ENCODE measurements at places on chromosomes 3 and 15. TPM values are rescaled to one million over a fixed set of nuclear protein-coding genes. Genes with fewer than 3 reads are reported as not detected.

LINGO1 gene
- total RNA-seq: not detected

GOLGA8J gene
- not detected for total RNA-seq

DNA sequence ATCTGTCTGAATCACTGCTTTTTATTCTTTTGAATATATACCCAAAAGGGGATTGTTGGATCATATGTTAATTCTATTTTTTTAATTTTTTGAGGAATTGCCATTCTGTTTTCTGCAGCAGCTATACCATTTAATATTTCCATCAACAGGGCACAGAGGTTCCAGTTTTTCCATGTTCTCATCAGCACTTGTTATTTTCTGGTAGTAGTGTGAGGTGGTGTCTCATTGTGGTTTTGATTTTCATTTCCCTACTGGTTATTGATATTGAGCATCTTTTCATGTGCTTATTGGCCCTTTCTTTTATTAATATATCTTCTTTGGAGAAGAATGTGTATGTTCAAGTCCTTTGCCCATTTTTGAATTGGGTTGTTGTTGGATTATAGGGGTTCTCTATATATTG lies 68.1 kb downstream of the PDE8A start:
- no peak for DNase-seq

DNA sequence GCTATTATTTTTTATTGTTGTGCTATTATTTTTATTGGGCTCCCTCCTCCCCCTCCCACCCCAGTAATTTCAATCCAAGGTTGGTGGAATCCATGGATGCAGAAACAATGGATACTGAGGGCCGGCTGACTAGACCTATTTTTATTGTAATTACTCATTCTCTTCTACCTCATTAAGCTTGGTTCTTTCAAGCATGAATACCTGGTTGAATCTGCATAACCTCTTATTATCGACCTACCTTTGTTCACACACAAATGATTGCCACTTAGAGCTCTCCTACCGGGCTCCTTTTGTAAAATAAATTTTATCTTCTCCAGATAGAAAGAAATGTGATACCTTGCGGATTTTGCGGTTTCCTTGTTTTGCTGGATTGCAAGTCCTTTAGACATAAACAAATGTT lies 31.6 kb downstream of the BTD start:
- no peak for DNase-seq

TM2D3 gene
- total RNA-seq: 22.3 TPM

C3orf20 gene
- total RNA-seq: not detected

All from epithelial cell of proximal tubule (primary cell).